ENCODE measurements at places on chromosomes 3 and 15. TPM values are rescaled to one million over a fixed set of nuclear protein-coding genes. Genes with fewer than 3 reads are reported as not detected.

- DNase-seq = no peak
Observed at GRCh38 chr3:189355481-189356201, 183.9 kb downstream of the TPRG1 start.

GRCh38 chr3:194879991-194880939, 194.6 kb downstream of the FAM43A start:
- no peak for DNase-seq

- DNase-seq = no peak
Observed at GRCh38 chr3:2741516-2741915, 368.7 kb downstream of the IL5RA start.

- no peak for DNase-seq
Observed at GRCh38 chr3:120661106-120661905, 20.7 kb downstream of the HGD start.

- no peak for DNase-seq
Observed at GRCh38 chr3:177468331-177468730, 271.0 kb upstream of the TBL1XR1 start.

The KLHL6 gene
- total RNA-seq = 1.1 TPM

The C15orf39 gene
- 20.2 TPM for total RNA-seq

GRCh38 chr3:52408466-52408865, 36.4 kb downstream of the SEMA3G start:
- peak; percentile 54 for DNase-seq

DNA sequence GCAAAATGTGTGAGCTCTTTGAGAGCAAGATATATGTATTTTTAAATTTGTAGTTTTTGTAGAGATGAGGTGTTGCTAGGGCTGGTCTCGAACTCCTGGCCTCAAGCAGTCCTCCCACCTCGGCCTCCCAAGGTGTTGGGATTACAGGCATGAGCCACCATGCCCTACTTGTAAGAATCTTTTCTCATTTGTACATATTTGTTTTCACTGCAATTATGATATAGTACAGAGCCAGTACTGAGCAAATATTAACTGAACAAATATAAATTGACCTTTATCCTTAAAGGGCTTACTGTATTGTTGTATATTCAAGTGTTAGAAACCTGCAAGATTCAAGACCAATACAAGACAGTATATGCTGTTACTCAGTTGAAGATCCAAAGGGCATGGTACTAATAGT, 53.4 kb downstream of the GTF2E1 start:
- no peak for DNase-seq

DNA sequence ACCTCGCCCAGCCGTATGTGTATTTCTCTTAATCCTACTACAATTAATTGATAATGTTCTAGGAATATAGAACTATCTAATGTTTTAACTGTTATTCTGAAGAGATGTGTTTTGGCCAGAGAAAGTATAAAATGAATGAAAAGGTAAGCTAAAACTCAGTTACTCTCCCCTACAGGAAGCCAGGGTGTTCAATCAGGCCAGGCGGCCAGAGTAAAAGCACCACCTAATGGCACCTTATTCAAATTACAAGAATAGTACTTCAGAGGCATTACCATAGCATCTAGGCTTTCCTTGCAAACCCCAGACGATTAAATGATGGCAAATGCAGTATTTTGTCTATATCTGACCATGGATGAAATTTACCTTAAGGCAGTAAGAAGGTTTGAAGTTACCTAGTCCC, 10.4 kb downstream of the SLC12A8 start:
- no peak for DNase-seq
